ENCODE measurements at places on chromosomes 4 and X. TPM values are rescaled to one million over a fixed set of nuclear protein-coding genes. Genes with fewer than 3 reads are reported as not detected.
A peak's percentile ranks its signal among the peaks of the same experiment; 100 is the strongest.

GRCh38 chr4:88526221-88526815, 2.7 kb upstream of the PYURF start:
- H3K27ac ChIP-seq, result peak overlapping the region; percentile 91
- peaks cover 44% of the 10 kb centered on the region for H3K4me1 ChIP-seq
- H3K4me3 ChIP-seq, result no peak overlapping the region
- H3K27me3 ChIP-seq, result no peaks in the 10 kb centered on the region
- H3K36me3 ChIP-seq, result no peaks in the 10 kb centered on the region

- H3K36me3 ChIP-seq, result no peaks in the 10 kb centered on the region
- DNase-seq, result no peak
- no peak overlapping the region for H3K4me3 ChIP-seq
- H3K4me1 ChIP-seq, result no peaks in the 10 kb centered on the region
Observed at GRCh38 chr4:153976954-153977353, 188.1 kb upstream of the SFRP2 start.

DNA sequence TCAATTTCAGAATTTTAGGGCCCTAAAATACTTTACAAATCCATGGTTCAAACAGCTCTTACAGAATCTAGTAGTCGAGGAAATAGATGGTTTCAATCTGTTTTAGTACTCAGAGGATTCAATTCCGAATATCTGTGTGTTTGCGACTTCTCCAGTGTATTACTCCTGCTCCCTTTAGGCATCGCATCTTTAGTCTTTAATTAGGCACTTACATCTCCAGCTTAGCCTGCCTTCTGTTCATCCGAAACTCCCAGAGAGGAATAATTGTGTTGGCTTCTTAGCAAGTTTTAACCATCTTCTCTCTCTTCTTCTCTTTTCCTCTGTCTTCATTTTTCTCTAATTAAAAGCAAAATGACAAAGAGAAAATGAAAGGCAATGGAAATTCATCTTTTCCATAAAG, 1901.3 kb upstream of the TENM3 start:
- H3K4me3 ChIP-seq, result no peak overlapping the region
- H3K27me3 ChIP-seq, result no peaks in the 10 kb centered on the region
- H3K27ac ChIP-seq, result no peak overlapping the region

AP1S2 gene
- 88.2 TPM for total RNA-seq

GRCh38 chrX:43836435-43837184, 45.6 kb downstream of the MAOB start:
- H3K27ac ChIP-seq, result no peak overlapping the region
- H3K4me3 ChIP-seq, result no peak overlapping the region
- no peak for DNase-seq
